ENCODE measurements at places on chromosomes 12 and 14.
A peak's percentile ranks its signal among the peaks of the same experiment; 100 is the strongest.

GRCh38 chr14:90894241-90894640, 78.0 kb upstream of the TTC7B start:
- no peak for DNase-seq

DNA sequence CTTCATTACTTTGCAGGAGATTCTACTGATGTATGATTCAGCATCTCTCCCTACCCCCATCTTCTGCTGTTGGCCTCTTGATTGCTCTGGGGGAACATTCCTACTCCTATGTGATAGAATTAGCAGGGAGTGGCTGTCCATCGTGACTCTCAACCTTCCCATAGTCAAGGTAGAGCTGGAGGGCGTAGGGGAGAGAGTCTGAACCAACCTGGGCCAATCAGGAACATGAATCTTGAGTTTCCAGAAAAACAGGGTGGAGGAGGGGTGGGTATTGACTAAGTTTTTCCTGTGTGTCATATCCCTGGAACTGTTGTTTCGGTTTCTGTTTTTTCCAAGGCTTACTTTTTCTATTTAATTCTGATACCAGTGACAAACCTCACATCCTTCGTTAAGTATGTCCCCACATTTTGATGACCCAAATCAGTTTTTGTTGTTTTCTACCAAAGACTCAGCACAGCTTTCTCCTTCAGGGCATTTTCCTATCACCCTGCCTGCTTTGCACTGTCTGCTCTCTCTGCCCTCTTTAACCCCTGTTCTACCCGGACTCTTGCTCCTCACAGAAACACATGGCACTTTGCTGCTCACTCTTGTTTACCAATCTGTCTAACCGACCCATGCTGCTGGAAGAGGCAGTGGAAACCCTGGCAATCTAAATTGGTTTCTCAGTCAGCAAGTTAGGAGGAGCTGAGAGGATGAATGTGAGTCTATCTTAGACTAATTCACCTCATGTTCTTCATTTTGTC, 1428.3 kb downstream of the AACS start:
- no peak for DNase-seq

DNA sequence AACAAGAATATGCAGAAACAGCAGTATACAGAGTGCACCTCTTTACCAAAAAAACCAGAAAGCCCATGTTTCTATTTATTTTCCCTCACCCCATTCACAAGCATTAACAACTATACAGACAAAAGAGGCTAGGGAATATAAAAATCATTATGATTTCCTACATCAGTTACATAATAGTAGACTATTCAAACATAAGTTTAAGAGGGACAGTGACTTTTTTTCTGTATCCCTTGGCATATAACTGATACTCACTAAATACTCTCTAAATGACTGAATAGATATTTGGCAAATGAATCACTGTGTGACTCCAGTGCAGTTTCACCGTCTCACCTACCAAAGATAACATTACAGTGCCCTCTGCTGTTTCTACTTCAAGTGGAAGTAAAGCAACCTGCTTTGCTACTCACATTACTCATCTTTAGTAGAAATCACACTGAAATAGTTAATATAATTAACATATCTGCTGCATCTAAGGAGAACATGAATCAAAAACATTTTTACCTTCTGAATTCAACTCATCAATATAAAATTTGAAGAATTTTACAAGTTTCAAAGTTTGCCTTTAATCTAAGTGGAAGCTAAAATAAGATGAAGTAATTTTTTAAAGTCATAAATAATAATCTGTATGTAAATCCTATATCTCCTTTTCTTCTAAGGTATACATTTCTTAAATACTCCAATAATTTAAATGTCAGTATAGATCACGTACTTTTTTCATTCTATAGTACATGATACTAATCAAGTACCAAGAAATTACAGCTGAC, 103.8 kb downstream of the OSBPL8 start:
- DNase-seq: peak; percentile 17

DNA sequence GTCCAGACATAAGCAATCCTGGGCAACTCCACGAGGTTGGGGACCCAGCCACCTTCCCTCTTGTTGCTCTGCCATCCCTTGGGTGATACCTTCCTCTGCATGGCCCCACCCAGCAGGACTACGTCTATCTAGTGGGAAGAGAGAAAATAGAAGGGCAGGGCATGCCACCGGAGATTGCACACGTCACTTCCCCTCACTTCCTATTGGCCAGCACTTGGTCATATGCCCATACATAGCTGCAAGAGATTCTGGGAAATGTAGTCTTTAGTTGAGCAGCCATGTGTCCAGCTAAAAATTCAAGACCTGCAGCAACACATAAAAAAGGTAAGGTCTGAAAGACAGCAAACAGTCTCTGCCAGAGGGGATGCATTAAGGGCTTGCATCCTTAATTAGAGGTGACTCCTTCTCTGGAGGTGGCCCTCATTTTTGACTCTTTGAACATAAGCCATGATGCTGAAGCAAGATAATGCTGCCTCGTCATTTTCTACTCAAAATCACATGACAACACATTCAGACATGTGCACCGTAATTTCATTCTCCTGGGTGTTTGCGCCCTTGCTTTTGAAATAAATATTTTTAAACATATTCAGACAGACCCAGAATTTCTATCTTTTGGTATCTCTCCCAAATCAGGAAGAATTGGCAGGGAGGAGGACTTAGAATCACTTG, 91.8 kb upstream of the PWP1 start:
- no peak for DNase-seq

- DNase-seq: no peak
Observed at GRCh38 chr14:102988054-102988453, 65.6 kb downstream of the AMN start.

DNA sequence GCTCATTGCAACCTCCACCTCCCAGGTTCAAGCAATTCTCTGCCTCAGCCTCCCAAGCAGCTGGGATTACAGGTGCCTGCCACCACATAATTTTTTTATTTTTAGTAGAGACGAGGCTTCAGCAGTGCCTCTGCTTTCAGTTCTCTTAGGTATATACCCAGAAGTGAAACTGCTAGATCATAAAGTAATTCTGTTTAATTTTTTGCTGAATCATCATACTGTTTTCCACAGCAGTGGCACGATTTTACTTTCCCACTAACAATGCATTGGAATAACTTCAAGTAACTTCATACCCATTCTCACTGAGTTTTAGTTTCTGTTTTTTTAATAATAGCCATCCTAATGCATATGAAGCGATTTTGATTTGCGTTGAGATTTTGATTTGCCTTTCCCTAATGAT, 148.0 kb upstream of the G2E3 start:
- DNase-seq: no peak

DNA sequence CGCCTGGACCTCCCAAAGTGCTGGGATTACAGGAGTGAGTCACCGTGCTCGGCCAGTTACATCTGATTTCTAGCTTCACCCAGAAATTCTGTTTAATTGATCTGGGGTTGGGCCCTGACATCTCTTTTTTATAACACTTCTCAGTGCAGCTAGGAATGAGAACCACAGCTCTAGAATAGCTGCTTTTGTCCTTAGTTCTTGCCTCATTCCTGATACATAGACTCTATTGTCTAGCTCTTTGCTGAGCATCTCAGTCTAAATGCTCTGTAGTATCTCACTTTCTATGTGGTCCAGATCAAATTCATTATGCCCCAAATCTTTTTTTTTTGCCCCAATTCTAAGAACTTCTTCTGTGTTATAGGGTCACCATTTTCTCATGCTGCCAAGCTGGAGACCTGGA, 29.9 kb upstream of the FUT8 start:
- DNase-seq: no peak

DNA sequence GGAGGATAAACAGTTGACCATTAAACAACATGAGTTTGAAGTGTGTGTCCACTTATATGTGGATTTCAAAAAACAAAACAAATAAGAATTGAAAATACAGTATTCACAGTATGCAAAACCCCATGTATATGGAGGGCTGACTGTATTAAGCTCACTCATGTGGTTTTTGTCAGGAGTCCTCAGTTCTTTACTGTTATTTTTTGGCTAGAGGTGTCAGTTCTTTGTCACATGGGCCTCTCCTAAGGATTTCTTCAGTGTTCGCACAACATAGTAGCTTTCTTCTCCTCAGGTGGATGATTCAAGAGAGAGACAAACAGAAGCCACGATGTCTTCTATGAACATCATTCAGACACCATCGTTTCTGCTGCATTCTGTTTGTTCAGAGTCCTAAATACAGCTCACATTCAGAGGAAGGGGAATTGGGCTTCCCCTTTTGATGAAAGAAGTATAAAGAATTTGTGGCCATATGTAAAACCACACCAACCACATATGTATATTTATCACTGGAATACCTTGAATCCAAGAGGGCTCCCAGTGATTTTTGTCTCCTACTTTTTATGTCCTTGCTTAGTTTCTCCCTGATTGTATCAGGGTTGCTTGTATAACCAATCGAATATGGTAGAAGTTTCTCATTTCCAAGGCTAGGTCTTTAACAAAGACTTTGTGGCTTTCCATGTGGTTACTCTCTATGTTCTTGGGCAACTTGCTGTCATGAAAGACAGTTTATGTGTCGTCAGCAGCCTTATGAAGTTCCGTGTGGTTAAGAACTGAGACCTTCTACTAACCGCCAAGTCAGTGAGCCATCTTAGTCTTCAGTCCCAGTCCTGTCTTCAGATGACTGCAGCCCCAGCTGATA, 18.9 kb downstream of the MNAT1 start:
- peak; percentile 40 for DNase-seq

DNA sequence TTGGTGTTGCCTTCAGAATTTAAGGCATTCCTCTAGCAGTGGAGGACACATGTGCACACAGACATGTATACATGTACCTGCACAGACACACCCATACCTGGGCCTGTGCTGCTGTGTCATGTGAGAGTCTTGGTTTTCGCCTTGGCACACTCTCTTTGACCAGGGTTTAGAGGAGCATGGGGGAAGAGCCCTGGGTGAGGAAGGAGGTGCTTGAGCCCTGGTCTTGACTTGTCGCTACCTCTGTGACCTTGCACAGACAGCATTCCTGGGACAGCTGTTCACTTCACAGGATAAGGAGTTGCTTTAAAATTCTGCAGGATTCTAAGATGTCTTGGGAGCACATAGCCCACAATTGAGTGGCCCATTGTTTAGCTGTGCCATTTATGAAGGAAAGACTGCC, 94.7 kb downstream of the DDX51 start:
- DNase-seq: no peak

GRCh38 chr12:58361056-58361455, 419.7 kb downstream of the ATP23 start:
- no peak for DNase-seq

GRCh38 chr12:848173-848865, 95.9 kb downstream of the WNK1 start:
- DNase-seq: no peak

DNA sequence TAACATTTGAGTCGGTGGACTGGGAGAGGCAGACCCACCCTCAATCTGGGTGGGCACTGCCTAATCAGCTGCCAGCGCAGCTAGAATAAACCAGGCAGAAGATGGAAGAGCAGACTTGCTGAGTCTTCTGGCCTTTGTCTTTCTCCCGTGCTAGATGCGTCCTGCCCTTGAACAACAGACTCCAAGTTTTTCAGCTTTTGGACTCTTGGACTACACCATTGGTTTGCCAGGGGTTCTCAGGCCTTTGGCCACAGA, 27.2 kb upstream of the DNM1L start:
- no peak for DNase-seq

DNA sequence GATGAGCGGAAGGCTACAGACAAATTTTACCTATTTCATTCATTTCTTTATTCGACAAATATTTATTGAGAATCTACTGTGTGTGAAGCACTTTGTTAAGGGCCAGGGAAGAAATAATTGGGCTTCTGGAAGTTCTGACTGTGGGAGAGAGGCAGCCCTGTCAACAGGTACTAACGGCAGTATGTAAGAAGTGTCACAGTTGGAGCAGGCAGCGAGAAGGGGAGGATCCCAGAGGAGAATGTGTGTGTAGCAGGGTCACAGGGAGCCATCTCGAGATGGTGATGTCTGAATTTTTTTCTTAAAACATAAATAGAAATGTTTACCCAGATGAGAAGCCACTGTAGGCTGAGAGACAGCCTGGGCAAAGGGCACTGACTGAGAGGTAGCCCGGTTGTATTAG, 163.3 kb upstream of the SLC38A2 start:
- no peak for DNase-seq

DNA sequence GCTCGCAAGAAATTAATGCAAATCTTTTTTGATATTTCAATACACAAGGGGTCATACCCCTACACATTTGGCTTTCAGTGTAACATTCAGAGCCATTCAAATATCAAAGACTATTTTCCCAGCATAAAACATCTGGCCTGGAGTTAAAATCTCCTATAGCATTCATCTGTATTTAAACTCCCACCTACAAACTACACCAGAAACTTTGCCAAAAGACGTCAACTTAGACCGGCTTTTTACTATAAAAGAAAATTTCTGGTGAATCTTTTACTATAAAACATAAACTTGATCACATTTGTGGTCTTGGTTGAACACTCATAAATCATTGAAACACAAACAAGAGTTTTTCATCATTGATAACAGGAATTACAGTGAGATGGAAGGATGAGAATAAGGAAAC, 473.3 kb upstream of the DCN start:
- DNase-seq: no peak

- no peak for DNase-seq
Observed at GRCh38 chr12:53443955-53444354, 2.4 kb downstream of the PRR13 start.

GRCh38 chr12:48078901-48079300, 27.0 kb downstream of the SENP1 start:
- DNase-seq: no peak

Measured in activated naive CD4-positive, alpha-beta T cell treated with Interleukin-2 at 50 U/mL for 16 hours (primary cell).